Keratinocyte (primary cell): ENCODE measurements at places on chromosomes 5 and 9.

DNA sequence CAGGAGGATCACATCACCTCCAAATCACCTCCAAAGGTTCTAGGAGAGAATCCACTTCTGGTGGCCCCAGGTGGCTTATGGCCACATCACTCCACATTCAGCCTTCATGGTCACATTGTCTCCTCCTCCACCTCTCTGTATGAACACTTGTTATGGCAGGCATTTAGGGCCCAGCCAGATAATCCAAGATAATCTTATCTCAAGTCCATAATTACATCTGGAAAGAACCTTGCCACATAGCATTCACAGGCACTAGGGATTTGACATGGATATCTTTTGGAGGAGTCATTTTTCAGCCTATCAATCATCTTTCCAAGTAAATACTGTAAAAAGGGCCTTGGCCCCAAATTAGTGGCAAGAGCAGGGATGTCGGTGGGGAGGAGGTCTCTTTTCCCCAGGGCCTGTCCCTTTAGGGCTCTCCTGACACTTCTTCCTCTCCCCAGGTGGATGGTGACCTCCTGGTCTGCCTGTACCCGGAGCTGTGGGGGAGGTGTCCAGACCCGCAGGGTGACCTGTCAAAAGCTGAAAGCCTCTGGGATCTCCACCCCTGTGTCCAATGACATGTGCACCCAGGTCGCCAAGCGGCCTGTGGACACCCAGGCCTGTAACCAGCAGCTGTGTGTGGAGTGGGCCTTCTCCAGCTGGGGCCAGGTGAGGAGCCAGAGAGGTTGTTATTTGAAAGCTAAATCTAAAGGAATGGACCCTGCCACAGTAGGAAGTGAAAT lies 140.9 kb downstream of the SAXO1 start:
- DNase-seq = no peak

DNA sequence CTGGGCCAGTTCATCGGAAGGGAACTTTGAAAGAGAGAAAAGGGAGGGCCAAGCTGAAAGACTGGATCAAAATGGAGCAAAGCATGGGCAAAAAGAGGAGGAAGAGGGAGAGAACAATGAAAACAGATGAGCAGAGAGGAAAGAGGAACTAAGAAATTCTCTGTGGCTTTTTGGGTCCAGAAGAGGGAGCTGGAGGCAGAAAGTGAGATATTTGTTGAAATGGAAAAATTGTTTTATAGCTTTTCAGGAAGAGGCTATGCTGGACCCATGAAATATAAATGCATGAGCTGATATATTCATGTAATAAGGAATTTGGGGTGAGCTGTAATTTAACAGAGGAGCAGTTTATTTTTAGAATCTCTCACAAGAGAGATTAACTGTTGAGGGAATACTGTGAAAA lies 457.3 kb downstream of the DMAC1 start:
- no peak for DNase-seq

DNA sequence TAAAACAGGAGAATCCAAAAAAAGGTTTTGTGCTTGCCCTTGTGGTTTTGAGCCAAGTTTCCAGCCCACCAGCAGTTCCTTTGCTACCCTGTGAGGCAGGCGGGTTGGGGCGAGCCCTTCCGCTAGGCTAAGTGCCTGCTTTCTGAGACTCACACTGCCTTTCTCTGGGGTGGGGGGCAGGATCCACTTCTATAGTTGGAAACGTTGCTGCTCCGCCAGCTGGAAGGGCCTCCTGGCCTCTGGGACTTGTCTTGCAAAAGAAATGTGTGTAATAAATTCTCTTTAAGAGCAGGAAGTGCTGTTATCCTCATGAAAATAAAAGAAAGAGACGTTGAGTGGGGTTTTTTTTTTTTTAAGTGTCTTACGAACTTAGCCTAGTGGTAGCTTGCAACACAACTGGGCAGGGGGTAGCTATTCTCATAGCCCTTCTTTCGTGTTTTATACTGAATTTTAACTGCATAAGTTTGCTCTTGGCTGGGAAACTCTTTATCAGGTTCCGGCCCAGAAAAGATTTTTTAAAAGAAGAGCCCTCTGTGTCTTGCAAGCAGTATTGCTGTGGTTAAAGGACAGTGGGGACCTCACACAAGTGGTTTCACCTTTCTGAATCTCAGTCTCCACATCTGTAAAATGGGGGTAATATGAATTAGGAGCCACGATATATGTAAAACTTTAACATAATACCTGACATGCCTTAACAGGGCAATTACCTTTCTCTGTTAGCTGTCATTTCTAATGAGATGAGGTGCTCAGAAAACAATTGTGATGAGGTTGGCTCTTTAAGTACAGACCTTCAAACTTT lies 19.8 kb downstream of the JADE2 start:
- DNase-seq = no peak

DNA sequence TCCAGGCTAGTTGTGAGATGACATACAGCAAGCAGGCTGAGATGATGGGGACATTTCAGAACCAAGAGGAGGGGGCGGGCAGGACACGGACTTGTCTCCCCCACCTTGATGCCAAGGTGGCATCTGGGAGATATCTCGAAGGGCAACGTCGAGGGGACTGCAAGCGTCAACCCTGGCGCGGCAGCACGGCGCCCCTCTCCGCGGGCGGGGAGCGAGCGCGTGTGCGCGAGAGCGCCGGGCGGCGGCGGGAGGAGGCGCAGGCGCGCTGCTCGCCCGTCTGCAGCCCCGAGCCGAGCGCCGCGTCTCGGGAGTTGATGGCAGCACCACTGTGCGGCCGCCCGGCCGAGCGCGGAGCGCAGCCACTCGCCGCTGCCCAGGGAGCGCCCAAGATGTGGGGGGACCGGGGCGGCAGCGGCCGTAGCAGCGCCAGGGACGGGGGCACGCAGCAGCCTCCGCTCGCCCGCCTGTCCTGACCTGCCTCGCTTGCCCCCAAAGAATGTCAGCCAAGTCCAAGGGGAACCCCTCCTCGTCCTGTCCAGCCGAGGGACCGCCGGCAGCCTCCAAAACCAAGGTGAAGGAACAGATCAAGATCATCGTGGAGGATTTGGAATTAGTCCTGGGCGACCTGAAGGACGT lies at the start of gene PRR16:
TSS of gene PRR16 (plus strand) at position 310 of the 636 bp plus-strand sequence.
- DNase-seq = no peak

DNA sequence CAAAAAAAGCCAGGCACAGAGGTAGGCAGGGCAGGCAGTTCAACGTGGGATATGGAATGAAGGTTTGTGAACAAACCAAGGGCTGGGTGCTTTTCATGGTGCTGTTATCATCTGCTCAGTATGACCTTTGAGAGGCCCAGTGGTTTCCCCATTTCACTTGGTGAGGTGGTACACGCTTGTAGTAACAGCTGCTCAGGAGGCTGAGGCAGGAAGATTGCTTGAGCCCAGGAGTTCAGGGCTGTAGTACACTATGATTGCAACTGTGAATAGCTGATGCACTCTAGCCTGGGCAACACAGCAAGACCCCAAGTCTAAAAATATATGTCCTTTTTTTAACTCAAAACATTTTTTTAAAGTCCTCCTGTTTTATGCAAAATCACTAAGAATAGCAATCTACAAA lies 174.8 kb downstream of the ENC1 start:
- DNase-seq = no peak

- DNase-seq = no peak
These were observed 626 bp downstream of the OR13C2 start for GRCh38 chr9:104604801-104605200.

GRCh38 chr5:50947906-50948683 lies 281.7 kb downstream of the PARP8 start:
- DNase-seq = no peak

DNA sequence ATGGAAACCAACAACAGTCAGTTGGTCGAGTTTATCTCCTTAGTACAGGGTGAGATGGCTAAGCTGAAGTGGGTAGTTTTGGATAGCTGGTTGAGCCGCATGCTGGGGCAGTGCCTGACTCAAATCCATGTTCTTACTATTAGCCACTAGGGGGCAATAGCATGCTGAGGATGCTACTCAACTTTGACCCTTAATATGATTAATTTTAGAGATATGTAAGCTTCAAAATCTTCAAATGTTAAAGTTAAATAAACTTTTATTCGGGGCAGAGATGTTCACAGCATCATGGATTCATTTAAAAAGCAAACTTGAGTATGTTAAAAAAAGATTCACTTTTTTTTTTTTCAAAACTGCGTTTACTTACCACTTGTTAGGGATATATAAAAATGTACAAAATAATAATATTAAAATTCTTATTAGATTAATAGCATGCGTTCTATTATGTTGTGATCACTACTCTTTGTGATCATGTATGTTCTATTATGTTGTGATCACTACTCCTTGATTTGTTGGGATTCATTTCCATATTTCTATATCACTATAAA lies 57.0 kb downstream of the C9orf153 start:
- DNase-seq = no peak

GRCh38 chr5:151054709-151055108 lies 26.1 kb downstream of the TNIP1 start:
- no peak for DNase-seq

DNA sequence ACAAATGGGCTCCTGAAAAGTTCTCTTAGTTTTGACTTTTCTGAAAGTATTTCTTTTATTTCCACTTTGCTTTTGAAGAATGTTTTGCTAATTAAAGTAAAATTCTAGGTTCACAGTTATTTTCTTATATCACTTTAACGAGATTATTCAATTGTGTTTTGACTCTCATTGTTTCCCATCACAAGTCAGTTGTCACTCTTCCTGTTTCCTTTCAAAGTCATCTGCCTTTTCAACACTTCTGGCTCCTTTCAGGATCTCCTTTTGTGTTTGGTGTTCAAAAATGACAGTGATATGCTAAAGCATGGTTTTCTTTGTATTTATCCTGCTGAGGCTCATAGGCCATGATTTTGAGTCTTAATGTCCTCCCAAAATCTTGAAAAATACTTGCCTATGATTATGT lies 235.4 kb upstream of the TAS2R1 start:
- no peak for DNase-seq

GRCh38 chr5:105218018-105218417 lies 1655.4 kb upstream of the NUDT12 start:
- no peak for DNase-seq

GRCh38 chr9:116549061-116549664 lies 137.9 kb upstream of the TRIM32 start:
- peak; percentile 28 for DNase-seq

DNA sequence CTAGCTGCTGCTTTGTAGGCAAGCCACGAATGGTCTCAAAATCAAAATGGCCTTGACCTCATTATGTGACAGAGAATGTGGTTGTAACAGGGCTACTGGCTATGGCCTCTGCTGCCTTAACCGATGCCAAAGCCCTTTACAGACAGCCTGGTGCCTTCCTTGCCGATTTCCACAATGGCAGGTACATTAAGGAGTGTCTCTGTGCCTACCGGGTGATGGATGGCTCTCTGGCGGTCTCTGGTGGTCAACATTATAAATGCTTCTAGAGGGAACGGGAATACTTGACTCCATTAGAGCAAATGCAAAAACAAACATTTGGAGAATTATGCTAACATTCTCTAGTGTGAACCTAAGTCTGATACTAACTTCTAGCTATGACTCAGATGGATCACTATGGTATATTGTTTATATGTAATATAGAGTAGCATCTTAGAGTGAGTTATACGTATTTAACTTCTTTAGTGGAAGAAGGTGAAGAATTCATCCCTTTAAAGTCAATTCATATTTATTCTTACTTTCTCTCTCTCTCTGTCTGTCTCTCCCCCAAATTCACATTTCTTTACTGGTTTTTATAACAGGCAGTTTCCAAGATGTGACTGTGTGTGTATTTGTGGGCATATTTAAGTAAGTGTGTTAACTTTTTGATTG lies 52.5 kb downstream of the RPS23 start:
- peak; percentile 28 for DNase-seq

GRCh38 chr9:90095682-90096081 lies 490.9 kb downstream of the GADD45G start:
- no peak for DNase-seq

GRCh38 chr5:64678374-64678773 lies 11.9 kb upstream of the SHISAL2B start:
- no peak for DNase-seq

DNA sequence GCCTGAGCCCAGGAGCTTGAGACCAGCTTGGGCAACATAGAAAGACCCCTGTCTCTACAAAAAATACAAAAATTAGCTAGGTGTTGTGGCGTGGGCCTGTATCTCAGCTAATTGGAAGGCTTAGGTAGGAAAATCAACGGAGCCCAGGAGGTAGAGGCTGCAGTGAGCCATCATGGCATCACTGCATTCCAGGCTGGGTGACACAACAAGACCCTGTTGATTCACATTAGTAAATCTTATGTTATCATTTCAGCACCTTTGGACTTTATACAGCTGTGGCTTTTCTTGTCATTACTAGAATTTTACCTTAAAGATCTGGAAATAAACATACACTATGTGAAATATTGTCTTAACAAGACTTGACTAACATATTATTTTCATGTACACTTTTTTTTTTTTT lies 185.0 kb downstream of the ZNF608 start:
- DNase-seq = no peak

GRCh38 chr5:5666369-5666768 lies 243.9 kb downstream of the ICE1 start:
- no peak for DNase-seq

- DNase-seq = no peak
These were observed 153.2 kb downstream of the COMMD10 start for GRCh38 chr5:116237917-116238500.

DNA sequence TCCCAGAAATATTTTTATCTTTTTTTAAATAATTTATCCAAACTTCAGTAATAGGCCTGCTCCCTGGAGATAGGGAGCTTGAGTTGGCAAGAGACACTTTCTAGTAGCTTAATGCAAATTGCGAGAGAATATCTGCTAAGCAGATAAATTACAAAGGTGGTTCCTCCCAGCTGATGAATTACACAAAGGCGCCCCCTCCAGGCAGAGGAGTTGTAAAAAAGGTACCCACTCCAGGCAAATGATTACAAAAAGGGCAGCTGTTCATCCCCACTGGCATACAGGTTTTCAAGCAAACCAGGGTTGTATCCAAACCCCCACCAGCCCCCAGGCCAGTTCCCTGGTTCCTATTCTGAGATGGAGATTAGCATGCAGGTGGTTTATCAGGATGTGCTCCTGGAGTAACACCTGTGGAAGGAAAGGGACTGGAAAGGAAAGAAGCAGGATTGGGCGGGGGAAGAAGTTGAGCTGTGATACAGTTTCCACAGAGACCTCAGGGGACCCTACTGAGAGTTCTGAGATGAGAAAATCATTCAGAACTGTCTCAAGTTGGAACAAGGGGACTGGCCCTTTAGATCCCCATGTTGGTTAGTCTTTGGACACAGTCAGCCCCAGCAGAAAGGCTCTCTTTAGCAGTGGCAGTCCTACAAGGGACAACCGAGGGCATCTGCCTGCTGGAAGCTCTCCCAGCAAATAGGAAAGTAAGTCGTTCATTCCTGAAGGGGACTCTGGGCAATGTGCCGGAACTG lies 25.5 kb downstream of the ESM1 start:
- DNase-seq = no peak

DNA sequence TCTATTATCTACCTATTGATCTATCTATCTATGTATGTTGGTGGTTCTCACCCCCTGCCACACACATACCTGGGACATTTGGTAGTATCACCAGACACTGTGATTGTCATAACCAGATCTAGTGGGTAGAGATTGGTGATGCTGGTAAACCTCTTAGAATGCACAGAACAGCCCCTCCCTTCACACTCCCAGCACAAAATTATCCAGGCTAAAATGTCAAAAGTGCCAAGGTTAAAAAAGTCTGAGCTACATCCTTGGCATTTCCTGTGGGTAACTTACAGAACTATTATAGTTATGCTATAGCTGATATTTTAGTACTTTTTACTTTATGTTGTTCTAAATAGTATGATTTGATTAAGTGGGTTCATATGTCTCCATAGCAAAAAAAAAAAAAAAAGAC lies 151.0 kb downstream of the FER start:
- no peak for DNase-seq

GRCh38 chr5:36611520-36612274 lies 5.3 kb downstream of the SLC1A3 start:
- no peak for DNase-seq
